ENCODE measurements at places on chromosomes 3 and 15.

DNA sequence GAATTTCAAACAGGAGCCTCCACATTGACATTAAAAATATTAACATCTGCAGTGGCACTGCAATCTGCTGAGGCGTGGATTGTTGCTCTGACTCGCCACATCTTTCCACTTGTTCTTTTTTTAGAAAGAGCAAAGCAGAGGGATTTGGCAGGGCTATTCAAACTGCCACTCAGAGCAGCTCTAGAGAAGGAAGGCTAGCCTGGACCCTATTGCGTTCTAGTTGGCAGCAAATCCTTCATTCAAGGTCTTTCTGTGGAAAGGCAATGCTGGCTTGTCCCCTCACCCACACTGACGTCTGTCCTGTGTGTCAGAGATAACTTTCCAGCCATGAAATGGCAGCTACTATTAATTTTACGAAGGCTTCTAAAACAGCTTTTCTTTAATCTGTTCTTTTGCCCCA is 483.2 kb upstream of the SGO1 start:
- DNase-seq = no peak

DNA sequence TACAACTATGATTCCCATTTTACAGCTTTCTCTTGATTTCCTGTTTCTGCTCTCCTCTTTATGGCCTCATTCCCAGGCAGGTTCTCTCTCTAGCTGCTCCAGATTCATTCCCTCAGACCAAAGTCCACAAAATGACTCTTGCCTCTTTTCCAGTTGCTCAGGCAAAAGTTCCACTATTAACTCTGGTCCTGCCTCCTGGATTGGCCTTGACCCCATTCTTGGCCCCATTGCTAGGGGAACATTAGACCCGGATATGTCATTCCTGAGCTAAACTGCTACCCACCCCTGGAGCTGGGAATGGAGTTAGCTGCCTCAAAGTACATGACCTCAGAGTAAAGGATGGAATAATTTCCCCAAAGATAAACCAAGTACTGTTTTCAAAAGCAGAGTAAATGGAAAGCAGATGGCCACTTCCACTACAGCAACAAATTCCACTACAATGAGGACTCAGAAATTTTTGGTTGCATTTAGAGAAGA is 73.0 kb upstream of the GAP43 start:
- DNase-seq = no peak

GRCh38 chr3:72213296-72214065 is 428.5 kb upstream of the PROK2 start:
- DNase-seq = no peak

DNA sequence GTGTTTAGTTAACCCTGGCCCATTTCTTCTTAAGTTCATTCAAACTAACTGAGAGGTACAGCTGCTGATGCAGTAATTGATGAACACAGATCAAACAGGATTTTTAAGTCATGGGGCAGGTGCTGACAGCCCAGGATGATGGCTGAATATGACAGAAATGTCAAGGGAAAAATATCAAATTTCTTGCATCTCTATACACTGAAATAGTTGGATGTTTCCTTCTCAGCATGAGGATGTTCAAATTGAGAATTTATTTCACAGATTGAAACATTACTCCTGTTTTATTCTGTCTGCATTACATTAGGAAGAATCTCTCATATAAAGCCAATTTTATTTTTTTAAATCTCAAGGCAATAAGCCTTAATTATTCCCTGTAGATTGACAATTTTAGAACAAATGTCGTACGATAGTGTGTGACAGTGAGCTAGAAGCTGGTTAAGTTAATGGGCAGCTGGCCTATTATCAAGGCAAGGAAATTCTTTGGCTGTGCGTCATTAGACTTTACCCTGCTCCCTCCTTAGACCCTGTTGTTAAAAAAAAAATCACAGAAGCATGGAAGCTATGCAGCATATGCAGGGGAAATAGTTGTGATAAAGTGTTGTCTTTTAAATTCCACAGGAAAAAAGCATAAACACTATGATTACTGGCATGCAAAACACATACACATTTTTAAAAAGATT is 183.8 kb upstream of the KCNMB2 start:
- DNase-seq = peak; percentile 67

DNA sequence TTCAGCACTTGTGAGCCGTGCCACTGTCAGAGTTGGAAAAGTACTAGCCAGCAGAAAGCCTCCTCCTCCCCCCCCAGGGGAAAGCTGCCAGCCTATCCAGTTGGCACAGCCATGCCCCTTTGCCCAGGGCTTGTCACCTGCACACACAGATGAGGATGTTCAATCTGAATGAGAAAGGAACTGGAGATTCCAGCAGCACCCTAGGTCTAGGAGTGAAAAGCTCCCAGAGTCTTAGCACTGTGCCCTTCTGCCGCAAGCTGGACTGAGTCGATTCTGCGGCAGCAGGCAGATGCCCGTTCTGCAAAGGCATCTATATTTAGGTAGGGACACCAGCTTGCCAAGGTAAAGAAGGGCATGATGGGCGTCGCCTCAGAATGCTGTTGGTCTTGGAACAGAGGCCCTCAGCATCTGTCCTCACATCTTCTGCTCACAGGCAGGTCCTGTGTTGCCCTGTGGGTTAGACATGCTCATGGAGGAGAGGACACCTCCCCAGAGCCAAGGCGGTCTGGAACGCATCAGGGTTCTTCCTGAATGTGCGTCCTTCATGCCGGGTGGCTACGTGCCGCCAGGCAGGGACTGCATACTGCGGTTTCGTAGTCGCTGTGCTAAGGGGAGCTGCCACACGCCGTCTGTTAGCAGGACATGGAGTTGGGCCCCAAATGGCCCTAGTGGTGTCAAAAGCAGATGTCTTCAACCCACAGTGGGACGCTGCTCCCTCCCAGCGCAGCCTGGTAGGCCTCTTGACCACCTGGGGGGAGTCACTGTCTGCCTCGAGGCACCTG is 109.5 kb downstream of the VGLL4 start:
- DNase-seq = no peak

- no peak for DNase-seq
Observed at GRCh38 chr15:89783111-89783860, 7.2 kb downstream of the MESP2 start.

DNA sequence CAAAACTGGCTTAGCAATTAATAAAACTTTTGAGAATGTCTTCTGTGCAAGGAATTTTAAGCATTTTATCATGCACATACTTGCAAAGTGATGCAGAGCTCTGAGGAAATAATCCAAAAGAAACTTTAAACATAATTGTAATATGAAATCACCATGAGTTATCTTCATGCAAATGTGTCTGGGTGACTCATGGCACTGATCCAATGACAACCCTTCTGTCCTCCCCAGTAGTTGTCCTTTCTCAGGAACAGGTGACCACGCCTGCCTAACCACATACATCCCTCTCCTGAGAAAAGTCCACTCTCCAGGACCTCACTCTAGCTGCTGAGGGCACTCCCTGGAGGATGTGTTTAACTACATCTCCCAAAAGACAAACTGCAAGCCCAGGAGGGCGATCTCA is 530.6 kb upstream of the IL12A start:
- DNase-seq = no peak

DNA sequence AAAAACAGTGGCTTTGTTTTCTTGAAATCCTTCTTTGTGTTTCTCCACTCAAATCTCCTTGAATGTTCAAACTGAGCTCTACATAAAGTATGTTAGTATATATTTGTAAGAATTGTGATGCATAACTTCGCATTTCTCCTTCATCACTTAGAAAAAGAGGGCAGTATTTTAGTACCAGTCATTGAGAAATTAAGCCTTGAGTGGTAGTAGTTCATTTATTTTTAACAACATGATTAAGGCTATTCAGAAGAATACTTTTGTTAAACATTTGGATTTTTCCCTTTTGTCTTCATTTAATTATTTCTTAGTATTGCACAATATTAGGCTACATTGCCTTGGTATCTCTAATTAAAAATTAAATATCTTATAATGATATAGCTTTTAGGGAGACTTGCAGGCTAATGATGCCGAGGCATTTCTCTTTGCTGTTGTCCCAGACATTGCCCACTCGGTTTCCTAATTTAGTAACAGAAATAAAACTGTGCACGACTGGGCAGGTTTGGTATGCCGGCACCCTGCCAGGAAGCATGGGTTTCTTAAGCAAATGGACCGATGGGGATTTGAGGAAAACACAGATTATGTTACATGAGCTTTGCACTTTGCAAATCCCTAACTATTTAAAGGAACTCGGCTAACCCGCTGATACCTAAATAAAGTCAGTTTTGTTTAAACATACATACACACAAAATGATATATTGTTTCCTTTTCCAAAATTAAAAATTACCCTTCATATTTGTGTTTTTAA is 54.7 kb downstream of the LRRC28 start:
- peak; percentile 95 for DNase-seq

- no peak for DNase-seq
Observed at GRCh38 chr3:59318881-59319280, 269.1 kb upstream of the CFAP20DC start.

GRCh38 chr3:123150449-123151215 is 51.1 kb upstream of the SEC22A start:
- DNase-seq = no peak

- DNase-seq = no peak
Observed at GRCh38 chr3:37096288-37096687, 78.1 kb downstream of the LRRFIP2 start.

- DNase-seq = no peak
Observed at GRCh38 chr15:28960979-28961378, 75.2 kb downstream of the APBA2 start.
